ENCODE measurements at places on chromosomes 12 and 14.
A peak's percentile ranks its signal among the peaks of the same experiment; 100 is the strongest.

DNA sequence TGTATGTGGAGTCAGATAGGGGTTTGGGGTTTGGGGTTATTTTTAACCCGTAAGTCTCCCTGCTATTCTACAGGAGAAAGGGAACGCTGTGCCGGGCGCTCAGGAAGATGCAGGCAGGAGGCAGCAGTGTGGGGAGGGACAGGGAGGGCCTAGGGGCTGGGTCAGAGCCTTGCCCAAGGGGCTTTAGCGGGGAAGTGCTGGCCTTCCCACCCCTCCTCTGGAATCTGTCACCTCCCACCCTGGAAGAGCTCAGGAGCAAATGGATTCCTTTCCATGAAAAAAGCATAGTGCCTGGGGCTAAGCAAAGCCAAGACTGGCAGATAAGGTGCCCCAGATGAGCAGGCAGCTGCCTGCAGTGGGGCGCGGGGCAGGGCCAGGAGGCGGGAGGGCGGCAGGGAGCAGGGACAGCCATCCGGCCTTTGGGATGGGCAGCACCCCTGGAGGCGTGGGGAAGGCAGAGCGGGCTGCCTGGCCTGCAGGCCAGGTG, 7.3 kb upstream of the INF2 start:
- no peak for DNase-seq

GRCh38 chr12:14995583-14996425, 23.0 kb downstream of the PDE6H start:
- no peak for DNase-seq

- DNase-seq, result no peak
These were observed 835 bp downstream of the VEZT start for GRCh38 chr12:95218150-95219133.

GRCh38 chr14:53399057-53399456, 245.9 kb upstream of the DDHD1 start:
- DNase-seq, result no peak

DNA sequence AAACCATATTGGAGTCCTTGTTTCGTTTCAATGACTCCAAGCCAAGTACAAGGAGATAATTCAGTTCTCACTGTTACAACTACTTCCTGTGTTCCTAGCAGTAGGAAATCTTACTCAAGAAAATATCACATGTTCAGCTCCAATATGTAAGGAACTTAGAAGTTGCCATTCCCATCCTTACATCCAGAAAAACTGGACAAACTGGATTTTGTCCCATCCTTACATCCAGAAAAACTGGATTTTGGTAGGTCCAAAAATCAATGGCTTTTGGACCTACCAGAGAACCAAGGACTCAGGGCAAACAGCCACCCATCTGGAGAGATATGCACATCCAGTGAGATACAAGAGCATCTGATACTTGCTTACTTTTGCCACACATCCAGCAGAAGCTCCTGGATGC, 23.8 kb downstream of the CMAS start:
- no peak for DNase-seq

DNA sequence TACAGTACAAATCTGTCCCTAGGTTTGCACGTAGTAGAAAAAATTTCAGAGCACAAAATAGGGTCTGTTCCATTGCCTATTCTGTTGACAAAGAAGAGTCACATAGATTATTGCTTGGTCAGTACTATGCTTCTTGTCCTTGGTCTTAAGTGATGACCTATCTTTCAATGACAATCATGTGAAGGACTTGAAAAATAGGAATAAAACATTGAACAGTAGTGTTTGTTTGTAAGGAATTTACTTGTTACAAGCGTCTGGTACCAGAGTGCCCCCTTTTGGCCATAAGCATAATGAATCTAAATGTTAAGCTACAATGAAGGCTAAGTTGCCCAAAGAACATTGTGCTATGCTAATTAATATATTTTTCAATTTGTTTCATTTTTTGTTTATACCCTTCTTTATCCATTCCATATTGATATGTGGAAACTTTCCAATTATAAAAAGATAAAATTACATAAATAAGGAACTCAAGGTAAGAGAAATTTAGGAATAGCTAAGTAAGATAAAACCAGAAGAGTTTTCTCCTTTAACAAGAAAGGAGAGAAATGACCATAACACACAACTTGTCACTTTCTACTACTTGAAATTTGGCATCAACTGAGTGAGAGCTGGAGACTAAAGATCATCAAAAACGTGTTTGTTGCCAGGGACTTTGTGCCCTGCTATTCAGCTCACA, 204.7 kb downstream of the EPS8 start:
- DNase-seq, result no peak

GRCh38 chr14:92783813-92784431, 10.2 kb upstream of the GOLGA5 start:
- no peak for DNase-seq

DNA sequence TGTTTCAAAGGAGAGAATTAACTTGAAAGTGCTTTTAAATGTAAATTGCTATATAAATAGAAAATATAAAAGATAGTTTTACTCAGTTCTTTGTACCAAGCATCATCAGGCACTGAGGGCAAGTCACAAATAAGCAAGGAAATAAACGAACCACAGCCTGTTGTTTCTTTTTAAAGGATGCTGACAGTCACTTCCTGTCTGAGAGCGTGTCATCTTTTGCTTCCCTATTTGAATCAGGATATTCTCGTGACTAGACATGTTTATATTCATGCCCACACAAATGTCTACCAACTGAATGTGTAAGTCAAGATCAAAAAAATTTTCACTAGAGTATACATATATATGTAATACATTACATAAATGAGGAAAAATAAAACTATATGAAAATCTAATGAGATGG, 31.4 kb upstream of the SLC2A13 start:
- peak; percentile 20 for DNase-seq

DNA sequence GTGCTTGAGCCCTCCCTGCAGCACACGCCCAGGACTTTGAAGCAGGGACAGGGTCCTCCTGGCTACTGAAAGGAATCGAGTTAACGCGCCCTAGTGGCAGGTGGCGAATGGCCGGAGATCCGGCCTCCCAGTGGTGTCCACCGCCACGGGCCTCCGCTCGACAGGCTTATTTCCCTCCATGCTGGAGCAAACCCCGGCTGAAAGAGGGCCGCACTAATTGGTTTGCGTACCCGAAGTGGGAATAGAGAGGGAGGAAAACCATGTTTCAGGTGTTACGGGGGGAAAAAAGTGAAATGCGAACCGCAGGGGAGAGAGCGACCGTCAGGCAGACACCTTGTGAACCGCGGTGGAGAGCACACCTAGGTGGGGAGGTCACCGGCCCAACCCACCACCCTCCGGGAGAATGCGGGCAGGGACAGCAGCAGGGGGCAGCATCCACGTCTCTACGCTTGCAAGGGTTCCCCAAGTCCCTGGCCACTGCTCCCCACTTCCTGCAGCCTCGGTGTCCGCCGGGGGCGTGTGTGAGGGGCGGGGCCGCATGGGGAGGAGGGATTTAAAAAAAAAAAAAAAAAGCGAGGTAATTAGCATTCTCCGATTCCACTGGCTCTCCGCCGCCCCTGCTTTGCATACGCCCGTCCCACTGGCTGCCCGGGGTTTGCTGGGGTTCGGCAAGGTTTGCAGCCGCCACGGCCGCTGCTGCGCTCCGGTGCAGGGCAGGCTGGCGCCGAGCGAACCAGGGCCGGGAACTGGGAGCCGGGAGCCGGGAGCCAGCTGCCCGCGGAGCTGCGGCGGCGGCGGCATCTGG, 224.6 kb upstream of the CRY1 start:
- DNase-seq, result peak; percentile 84

- DNase-seq, result no peak
These were observed 253.2 kb downstream of the MDGA2 start for GRCh38 chr14:47422191-47422590.

- DNase-seq, result no peak
These were observed 51.7 kb upstream of the DDX11 start for GRCh38 chr12:31021809-31022494.

- DNase-seq, result no peak
These were observed 11.0 kb upstream of the HHIPL1 start for GRCh38 chr14:99633918-99634317.

- DNase-seq, result no peak
These were observed 1.0 kb downstream of the KCNA1 start for GRCh38 chr12:4910502-4911315.

GRCh38 chr12:121495746-121496145, 85.1 kb downstream of the KDM2B start:
- DNase-seq, result no peak

DNA sequence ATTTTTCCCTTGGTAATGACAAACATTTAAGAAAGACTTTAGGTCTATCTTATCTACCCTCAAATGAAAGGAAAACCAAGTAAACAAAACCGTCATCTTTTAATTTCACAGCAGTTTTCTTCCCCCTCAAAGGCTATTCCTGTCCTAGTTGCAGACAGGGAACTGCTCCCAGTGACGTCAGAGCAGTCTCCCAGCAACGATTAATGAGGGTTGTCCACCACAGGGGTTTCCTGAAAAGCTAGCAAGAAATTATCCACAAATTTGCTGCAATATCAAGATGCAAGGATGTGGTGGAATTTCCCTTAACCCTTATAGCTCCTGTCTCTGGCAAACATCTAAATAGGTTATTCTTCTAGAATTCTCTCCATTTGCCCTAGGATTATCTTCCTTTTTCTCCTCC, 89.1 kb upstream of the STAC3 start:
- no peak for DNase-seq

GRCh38 chr12:50549885-50550284, 45.1 kb downstream of the DIP2B start:
- DNase-seq, result no peak

- DNase-seq, result no peak
These were observed 23.2 kb downstream of the AP5M1 start for GRCh38 chr14:57291692-57292647.

DNA sequence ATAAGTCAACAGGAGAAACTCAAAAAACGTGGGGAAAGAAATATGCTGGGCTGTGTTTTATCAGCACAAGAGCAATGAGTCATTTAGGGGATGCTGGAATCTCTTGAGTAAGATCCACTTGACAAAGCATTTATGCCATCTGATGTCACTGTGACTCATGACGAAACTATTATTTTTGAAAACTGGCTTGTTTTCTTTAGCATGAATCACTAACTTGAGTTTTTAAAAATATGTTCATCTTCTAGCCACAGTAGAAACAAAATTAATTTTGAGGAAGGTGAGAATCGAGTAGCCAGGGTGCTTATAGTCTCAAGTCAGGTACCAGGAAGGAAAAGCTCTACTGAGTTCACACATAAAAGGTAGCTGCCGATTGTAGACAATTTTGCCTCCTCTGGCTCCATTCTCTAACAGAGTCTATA, 456.2 kb upstream of the MGAT4C start:
- no peak for DNase-seq

- no peak for DNase-seq
These were observed 5.5 kb upstream of the HVCN1 start for GRCh38 chr12:110694330-110694901.

DNA sequence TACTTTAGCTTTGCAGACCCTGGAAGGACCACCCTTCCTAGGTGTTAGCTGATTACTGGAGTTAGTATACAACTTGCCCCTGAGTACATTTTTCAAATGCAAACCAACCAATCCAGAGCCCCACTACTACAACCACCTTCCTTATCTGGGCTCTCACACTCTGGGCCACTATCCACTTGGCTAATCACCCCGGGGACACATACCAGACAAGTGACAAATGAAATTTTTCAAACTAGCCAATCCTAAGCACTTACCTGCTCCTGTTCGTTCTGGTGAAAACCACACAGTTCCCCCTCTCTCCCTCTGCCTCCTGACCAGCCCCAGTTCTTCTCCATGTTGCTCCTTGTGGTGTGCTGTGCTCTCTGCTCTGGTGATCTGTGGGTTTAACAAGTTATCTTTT, 140.4 kb downstream of the CNTN1 start:
- DNase-seq, result no peak

- peak; percentile 55 for DNase-seq
These were observed 22.7 kb upstream of the TEX22 start for GRCh38 chr14:105375635-105376057.

- no peak for DNase-seq
These were observed 1154.7 kb upstream of the FLRT2 start for GRCh38 chr14:84375235-84375634.

DNA sequence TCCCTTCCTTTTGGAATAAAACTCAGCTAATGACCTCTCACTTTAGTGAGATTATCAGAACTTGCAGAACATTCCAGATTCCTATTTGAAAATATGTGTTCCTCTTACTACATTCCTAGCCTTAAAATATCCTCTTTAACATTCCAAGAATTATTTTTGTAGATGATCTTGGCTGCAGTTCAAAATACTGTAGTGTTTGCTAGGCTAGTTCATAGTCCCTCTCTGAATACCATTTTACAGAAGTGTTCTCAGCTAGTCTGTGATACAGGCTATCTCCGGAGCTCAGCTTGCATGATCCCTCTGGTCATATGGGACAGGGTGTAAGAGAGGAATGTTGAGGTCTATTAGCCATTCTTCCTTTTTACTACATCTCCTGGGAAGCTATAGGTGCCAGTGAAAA, 17.6 kb upstream of the GPR33 start:
- no peak for DNase-seq

DNA sequence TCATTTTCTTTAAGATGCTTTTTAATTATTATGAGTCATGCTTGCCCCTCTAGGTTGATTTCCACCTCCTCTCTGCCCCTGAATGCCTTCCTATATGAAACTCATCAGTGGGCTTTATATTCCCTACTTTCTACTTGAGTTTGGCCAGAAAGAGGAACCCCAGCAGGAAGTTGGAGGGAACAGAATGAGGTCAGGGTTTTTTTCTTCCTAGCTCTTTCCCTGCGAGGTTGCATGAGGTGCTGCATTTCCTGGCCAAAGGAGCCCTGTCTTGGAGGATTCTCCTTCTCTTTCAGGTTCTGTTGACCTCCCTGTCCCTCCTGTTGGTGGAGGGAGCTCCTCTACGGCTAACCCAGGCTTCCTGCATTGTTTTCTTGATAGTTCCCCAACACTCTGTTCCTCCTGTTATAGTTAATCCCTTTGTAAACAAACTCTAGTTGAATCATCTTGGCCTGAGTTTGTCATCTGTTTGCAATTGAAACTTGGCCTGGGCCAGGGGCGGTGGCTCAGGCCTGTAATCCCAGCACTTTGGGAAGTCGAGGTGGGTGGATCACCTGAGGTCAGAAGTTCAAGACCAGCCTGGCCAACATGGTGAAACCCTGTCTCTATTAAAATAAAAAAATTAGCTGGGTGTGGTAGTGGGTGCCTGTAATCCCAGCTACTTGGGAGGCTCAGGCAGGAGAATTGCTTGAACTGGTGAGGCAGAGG, 15.3 kb upstream of the SPIC start:
- DNase-seq, result no peak

DNA sequence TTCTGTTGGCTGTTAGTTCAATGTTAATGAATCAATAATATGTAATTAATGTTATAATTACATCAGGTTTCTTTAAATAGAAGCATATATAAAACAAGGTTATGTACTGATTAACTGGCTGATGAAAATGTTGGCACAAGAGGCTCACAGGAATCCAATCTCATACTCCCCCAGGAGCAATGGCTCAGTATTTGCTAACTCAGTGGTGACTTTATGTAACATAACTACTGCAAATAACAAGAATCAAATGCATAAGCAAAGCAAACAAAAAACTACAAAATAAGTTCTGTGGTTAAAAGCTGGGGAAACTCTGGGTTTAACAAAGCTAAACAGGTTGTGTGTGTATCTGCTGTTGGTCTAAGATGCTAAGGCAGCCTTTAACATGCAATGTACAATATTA, 27.7 kb upstream of the BBS10 start:
- DNase-seq, result peak; percentile 10

- no peak for DNase-seq
These were observed 15.7 kb upstream of the RNASE12 start for GRCh38 chr14:20606902-20607242.

Measured in T-helper 2 cell (primary cell).